ENCODE measurements at places on chromosomes 1 and 21.

DNA sequence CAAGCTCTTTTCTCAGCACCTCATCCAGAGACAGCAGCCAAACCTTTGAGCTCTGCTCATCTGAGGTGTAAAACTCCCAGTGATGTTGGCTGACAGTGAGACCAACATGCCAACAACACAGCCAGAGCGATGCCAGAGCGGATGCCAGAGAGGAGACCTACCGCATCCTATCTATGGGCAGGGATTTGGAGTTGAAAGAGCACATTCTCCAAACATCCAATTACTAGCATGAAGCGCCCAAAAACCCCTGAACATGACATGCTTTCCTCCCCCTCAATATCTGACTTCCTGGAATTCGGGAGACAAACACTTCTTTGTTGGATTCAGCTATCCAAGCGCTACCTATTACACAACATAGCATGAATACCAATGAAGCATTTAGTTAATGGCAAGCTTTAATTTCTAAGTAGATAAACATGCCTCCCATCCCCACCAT, 23.1 kb upstream of the PAXBP1 start:
- DNase-seq: no peak

DNA sequence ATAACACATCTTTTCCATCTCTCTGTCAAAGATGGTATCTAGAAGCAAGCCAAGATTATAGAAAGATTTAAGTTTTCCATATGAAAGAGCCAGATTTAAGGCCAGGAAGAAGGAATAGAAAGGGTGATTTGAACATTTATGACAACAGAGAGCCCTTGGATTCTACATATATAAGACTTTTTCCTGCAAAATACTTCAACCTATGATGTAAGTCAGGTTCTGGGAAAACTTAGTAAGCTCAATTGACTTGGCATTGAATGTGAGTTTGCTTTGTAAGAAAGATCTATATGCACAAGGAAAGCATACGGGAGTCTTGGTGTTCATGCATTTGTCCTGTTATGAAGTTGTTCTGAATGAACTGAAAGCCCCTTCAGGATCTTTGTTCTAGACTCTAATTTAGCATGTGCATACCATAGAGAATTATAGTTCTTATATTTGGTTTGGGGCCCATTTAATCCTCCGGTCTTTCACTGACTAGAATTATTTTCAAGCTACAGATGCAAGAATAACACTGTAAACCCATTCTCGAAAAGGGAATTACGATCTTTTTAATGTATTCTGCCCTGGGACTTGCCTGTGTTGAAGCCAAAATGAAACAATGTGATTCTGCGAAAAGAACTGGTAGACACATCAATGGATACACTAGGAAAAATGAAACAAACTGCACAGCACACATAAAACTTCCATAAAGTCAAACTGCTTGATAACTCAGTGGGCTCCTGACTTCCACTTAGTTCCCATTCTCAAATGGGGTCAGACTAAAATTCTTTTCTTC, 152.8 kb downstream of the DISP1 start:
- no peak for DNase-seq

GRCh38 chr1:40067851-40068250, 27.3 kb downstream of the CAP1 start:
- DNase-seq: no peak

DNA sequence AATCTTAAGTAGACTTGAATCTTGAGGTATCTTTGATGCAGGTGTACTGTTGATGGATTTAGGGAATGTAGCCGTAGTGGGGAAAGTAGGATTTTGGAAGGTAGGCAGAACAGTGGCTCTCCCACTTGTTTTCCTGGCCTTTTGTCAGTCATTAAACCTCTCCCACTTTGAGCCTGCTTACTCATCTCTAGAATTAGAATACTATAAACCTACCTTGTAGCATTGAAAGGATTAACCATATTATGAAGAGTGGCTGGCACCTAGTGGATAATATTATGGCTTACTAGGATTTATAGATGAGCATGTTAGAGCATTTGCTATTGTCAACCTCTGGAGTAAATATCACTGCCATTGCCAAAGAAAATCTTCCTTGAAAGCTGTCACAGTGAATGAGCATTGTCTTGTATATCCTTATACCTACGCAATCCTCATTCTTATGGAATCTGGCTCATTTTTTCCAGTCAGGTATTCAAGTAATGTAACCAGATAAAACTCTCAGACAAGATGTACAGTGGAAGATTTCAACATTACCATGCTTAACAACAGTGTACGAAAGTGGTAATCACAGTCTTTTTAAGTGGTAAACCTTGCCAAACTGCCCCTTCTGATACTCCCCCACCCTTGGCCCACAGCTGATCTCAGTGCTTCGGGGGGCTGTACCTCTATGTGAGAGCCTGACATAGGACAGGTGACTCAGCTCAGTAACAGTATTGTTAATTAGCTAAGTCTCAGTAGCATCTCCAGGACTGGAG, 44.4 kb downstream of the SH3GLB1 start:
- DNase-seq: no peak

GRCh38 chr1:64986903-64987871, 20.8 kb upstream of the JAK1 start:
- DNase-seq: no peak

DNA sequence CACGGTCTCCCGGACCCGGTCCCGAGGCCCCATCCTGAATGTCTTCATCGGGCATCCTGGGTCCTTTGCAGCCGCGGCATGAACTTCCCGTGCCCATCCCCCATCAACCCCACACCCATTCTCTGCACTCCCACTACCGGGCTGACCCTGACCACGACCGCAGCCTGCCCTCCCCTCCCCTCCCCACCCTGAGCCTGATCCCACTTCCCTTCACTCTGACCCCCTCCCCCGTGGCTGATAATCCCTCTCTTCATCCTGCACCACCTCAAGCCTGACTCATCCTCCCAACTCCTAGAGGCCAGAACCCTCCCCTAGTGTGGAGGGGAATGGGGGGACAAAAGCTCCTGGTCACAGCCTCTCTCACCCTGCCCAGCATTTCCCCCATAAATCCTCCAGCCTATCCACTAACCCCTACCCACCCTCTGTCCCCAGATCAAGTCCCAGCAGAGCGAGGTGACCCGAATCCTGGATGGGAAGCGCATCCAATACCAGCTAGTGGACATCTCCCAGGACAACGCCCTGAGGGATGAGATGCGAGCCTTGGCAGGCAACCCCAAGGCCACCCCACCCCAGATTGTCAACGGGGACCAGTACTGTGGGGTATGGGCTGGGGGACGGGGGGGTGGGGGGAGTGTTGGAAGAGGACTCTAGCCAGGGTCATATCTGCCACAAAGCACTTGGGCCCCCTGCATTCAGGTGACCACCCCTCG, 602 bp downstream of the SH3BGRL3 start:
- peak; percentile 66 for DNase-seq

- peak; percentile 44 for DNase-seq
These were observed 59.1 kb downstream of the BCL9 start for GRCh38 chr1:147600119-147601111.

DNA sequence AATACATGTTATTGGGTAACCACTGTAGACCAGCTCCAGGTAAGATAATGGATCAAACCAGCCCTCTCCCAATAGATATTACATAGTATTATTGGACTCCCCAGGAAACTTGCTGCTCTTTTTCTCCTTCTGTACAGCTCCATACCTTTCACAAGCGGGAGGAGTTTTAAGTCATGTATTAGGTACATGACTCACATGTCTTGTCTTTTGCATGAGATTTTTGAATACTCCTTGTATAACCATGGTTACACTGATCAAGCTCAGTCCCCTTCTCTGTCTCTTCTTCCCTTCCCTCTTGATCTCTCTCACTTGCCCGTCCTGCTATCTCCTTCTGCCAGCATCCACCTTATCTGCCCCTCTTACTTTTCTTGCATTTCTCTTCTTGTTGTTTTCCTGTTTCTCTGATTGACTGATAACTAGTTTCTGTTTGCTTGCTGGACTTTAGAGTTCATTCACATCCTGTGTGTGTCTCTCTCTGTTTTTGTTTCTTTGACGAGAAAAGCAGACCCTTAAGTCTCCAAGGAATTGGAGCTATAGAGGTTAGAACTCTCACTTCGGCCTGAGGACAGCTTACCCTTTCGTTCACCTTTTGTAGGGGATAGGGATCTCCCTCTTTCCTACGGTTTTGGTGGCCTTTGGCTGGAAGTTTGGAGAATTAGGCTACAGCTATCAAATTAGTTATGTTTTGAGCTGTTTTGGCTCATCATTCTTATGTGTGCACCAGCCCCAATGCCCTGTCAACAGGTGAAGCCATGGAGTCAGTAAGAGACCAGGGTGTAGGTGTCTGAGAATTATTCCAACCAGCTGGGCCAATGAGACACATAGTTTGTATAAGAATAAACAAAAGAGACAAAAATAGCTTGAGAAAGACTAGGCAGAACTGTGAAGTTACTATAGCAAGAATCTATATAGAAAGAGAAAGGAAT, 49.0 kb upstream of the ASB17 start:
- DNase-seq: no peak

DNA sequence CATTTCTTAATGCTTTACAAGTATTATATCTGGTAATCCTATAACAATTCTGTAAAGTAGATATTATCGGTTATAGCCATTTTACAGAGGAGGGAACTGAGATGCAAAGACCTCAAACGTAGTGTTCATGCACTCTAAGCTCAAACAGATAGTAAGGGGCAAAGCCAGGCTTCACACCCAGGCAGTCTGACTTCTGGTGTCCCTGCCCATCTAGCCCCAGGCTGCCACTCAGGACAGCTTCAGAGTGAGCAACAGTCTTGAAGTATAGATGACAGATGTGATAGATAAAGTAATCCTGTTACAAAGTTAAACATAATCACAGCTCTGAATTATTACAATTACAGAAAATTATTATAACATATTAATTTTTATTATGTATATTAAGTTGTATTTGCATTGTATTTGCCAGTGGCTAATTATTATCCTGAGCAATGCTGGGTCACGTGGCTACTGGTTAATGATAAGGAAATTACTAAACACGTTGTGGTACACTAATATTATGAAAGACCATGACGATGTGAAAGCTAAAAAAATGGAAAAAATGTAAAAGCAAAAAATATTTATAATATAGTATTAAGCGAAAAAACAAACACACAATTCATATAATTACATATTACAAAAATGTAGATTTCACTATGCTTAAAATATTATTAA, 6.1 kb upstream of the TRAF3IP3 start:
- DNase-seq: no peak

- DNase-seq: no peak
These were observed 56.1 kb downstream of the COL6A1 start for GRCh38 chr21:46037331-46038325.

DNA sequence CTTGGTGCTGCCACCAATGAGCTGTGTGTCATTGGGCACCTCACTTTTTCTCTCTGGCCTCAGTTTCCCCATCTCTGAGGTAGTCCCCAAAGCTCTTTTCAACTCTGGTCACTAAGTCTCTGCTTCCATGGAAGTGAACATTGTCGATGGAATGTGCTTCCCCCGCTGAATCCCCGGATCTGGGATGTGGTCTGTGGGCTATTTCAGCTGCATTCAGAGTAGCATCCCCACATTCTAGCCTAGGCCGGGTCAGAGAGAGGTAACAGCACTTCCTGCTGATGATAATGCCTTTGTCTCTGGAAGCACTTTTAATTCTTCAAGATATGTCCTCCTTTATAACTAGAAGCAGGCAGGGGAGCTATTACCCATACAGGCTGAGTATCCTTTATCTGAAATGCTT, 29.8 kb downstream of the RASSF5 start:
- DNase-seq: peak; percentile 65

DNA sequence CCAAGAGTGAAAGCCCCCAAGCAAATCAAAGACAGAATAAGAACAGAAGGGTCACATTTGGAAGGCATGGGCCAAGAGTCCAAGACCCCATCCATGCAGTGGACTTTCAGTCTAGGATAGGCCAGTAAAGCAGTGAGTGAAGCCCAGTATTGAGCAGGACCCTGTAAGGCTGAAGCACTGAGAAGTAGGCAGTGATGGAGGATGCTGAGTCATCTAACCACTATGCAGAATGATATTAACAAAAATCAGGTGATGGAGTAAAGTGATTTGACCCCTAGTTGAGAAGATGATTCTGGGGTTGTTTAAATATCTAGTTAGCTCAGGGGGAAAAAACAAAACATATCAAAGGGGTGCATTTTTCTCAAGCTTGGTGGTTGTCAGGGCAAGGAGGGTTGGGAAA, 308.7 kb upstream of the PLXNA2 start:
- no peak for DNase-seq

GRCh38 chr1:41980827-41981653, 62.3 kb upstream of the HIVEP3 start:
- no peak for DNase-seq

DNA sequence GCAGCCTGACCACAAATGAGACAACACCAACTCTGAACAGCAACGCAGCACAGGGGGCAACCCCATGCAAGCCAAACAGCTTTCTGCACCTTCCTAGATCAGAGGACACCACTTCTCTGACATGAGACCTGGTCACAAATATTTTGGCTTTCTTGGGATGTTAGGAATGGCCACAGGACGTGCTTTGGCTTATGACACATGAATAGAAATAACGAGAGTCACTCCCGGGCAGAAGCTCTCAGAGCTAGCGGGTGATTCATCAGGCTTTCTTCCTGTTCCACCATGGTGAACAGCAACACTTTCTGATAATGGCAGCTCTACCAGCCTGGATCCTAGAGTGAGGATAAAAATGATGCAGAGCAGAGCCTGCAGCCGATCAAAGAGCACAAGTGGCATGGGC, 39.4 kb downstream of the PAFAH2 start:
- DNase-seq: peak; percentile 89

DNA sequence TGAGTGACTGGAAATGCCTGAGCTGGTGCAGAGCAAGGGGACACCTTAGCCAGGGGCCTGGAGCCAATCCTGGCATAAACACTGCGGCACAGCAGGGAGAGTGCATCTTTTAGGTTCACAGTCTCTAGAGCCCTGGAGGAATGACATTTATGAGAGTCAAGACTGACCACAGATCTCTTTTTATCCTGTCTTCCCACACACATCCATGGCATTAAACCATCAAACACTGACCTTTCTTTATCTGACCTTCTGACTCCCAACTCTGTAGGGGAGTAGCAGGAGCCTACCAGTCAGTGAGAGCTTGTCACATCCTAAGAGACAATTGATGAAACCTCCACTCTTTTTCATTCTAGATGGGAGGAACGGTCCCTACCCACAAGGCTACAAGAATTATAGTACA, 7.9 kb downstream of the CD34 start:
- no peak for DNase-seq

GRCh38 chr1:204154568-204155255, 2.9 kb upstream of the ETNK2 start:
- DNase-seq: no peak
